ENCODE measurements at places on chromosomes 2 and 18. TPM values are rescaled to one million over a fixed set of nuclear protein-coding genes. Genes with fewer than 3 reads are reported as not detected.

GRCh38 chr2:237359518-237359840 is 54.5 kb downstream of the COL6A3 start:
- DNase-seq, result no peak

DNA sequence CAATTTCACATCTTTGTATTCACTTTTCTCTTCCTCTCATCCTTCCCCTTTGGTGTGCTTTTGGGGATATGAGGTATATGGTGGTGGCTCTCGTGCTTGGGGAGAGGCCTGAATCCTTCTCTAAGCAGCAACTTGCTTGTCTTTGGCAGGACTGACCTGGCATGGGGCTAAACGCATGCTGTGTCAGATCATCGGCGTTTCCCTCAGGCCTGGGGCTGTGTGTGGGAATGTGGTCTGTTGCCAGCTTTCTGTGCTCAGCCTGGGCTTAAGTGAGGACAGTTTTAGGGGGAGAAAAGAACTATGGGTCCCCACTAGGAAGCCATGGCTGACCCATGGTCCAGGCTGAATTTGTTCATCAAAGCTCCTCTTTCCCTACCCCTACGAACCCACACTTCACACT is 60.7 kb downstream of the TET3 start:
- no peak for DNase-seq

DNA sequence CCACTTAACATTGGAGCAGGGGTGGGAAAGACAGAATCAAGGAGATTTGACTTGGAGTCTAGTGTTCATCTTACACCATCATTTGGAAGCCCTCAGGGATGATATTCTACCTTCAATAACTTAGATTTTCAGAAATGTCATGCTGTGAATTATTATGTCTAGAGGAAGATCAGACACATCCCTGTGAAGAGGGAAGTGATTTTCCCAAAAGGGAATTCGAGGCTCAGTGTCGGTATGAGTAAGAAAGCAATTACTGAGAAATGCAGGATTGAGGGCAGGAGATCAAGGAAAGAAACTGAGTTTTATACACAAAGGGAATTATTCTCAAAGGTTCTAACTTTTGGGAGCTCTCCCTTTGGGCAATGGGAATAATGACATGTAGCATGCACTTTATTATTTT is 25.6 kb upstream of the ATIC start:
- no peak for DNase-seq

DNA sequence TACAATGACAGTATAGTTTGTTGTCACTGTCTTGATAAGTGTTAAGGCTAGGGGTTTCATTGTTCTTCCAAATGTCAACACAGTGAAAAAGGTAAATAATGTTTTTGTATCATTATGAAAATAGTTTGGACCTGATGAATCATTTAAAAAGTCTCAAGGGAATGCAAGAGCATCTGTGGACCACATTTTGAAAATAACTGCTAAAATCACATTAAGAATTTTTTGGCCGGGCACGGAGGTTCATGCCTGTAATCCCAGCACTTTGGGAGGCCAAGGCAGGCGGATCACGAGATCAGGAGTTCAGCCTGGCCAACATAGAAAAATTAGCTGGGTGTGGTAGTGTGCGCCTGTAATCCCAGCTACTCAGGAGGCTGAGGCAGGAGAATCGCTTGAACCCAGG is 10.3 kb downstream of the SCN1A start:
- no peak for DNase-seq

DNA sequence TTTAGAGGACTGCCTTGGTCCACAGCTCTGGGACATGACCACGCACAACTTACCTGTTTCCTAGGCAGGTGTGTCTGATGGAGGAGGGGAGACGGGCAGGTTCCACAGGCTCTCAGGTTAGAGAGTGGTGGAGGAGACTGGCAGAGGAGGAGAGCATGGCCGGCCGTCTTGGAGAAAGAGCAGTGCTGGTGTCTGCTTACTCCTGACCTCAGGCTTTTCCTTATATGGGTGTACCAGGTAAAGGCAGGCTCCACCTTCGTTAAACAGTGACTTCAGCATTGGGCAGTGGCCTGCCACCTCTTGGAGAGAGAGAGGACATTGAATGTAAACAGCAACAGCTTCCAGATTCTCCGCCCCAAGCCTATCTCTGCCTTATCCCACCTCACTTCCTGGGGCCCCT is at the start of gene CAPN13:
CAPN13 (minus strand) TSS at position 198 of the 400 bp plus-strand sequence. CDS start 20,121 bp downstream, outside the sequence.
- no peak for DNase-seq

DNA sequence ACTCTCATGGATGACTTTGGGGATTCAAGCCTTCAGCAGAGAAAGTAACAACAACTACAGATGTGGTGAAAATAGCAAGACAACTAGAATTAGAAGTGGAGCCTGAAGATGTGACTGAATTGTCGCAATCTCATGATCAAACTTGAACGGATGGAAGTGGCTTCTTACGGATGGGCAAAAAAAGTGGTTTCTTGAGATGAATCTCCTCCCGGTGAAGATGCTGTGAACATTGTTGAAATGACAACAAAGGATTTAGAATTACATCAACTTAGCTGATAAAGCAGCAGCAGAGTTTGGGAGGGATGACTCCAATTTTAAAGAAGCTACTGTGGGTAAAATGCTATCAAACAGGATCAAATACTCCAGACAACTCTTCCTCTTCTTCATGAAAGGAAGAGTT is 43.1 kb downstream of the AAK1 start:
- DNase-seq, result no peak

GRCh38 chr18:60506682-60507081 is 134.1 kb upstream of the MC4R start:
- DNase-seq, result no peak

GRCh38 chr2:19710230-19710629 is 191.6 kb downstream of the TTC32 start:
- no peak for DNase-seq

DNA sequence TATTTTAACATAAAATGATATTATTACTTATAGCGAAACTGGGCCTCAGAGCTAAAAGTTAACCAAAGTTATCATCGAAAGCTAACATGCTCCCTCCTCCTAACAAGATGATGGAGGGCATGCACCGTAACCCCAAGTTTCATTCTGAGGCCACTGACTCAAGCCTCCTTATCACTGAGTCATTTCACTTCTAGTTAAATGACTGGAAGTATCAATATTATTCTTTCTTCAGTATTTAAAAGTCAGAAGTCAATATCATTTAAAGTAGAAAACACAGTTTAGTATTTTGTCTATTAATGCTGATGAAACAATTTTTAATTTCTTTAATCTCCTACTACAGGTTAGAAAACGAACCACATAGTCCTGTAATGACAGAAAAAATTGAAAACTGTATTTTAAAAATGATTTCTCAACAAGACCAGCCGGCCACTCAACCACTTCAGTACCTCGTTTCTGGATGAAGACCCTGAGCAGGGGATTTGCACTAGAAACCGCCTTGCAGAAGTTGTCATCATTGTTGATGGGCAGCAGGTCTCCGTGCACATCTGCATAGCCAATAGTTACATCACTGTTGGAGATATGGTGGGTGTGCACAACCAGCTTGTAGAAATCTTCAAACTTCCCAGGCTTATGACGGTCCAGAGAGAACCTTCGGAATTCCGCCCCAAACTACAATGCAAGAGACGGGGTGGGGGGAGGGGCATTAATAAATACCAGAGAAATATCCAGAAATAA is 44.9 kb downstream of the PARD6G start:
- DNase-seq, result no peak

GRCh38 chr2:130336150-130336876 is 6.4 kb upstream of the IMP4 start:
- DNase-seq, result no peak

The GALNT3 gene
- total RNA-seq, result 4.2 TPM

The DPYSL5 gene
- total RNA-seq, result 0.25 TPM

The GPC1 gene
- 261 TPM for total RNA-seq

The ELAC1 gene
- total RNA-seq, result 9.2 TPM

The BIN1 gene
- total RNA-seq, result 63.6 TPM

The LYG2 gene
- total RNA-seq, result not detected

The CFC1 gene
- not detected for total RNA-seq

The CEBPZOS gene
- total RNA-seq, result not detected

The C2orf80 gene
- not detected for total RNA-seq

The POTEI gene
- total RNA-seq, result 0.07 TPM

The CHST9 gene
- total RNA-seq, result 0.82 TPM

Measured in chondrocyte (in vitro differentiated cells).